ENCODE measurements at places on chromosomes 1 and 21.

DNA sequence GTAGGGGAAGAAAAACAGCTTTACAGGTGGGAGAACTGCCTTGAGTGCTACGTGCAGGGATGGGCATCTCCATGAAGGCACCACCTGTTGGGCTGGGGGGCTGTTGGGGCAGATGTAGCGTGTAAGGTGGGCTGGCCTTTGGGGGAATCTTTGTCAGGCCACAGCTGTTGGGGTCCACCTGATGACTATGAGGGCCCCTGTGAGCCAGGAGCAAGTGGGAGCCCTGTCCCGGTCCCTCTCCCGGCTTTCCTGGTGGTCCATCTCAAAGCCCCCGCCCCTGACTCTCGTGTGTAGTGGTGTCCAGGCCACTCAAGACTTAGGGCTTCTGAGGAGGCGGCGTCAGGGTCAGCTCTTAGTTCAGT lies 13.5 kb downstream of the SLC37A1 start:
- no peak for DNase-seq

- no peak for DNase-seq
Observed at GRCh38 chr1:115306146-115306545, 31.9 kb downstream of the NGF start.

DNA sequence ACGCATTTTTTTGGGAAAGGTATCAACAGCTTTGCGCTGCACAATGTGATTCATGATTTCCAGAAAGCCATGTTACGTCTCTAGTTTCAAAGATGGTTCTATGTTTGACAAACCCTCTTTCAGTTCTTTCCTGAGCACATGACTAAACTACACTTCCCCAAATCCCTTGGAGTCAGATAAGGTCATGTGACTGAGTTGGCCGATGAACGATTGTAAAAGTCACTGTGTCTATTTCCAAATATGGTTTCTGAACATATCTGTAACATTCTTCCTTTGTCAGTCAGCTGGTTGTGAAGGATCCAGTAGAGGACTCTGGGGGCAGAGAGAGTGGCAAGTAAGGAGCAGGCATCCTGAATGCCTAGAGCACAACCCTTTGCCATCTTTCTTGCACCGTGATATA lies 35.4 kb downstream of the TMPRSS15 start:
- no peak for DNase-seq

DNA sequence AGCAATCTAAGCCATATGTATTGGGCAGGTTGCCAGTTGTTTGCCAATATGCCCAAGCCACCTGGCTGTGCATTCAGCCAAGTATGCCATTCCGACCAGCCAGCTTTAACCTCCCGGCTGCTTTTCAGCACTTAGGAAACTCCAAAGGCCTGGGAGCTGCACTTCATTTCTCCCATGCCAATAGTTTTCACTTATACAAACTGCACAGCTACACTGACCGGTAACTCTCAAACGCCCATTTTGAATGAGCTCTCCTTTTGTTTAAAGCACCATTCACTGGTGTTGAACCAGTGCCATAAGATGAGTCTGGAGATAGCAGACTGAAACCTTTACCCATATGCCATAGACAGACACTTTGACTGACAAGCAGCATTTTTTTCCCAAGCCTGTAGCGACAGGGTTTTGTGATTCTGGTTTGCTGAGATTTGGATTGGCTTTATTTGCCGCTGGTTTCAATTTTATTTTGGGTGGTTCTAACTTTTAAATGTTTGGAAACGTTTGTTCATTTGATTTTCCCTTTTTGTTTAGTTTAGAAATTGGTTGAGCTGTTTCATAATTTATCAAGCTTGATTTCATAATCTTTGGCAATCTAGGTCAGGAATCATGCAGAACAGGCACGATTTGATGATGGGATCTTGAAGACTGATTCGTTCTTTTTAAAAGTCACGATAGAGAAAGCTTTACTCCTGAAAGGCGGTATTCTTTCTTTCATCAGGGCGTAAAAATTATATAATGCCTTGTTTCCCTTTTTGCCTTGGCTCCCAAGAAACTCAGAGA lies 144.6 kb downstream of the NFIA start:
- DNase-seq = peak; percentile 87

DNA sequence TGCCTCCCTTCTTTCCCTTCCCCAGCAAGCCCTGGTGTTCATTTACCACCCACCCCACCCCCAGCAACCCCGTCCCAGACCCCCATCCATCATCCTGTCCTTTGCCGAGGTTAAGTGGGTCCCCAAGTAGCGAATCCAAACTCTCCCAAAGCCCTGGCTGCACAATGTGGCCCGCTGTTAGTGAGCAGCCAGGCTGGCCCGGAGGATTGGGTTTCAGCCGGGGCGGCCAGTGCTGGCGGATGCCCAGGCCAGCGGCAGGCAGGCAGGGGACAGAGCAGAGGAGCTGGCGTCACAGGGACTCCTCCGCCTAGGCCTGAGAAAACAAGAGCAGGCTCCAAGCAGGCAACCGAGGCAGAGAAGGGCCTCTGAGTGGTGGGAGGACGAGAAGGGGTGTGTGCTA lies 61.4 kb downstream of the EPHB2 start:
- DNase-seq = no peak

GRCh38 chr1:13732971-13733667 lies 33.1 kb downstream of the PRDM2 start:
- DNase-seq = no peak

GRCh38 chr1:217388522-217389065 lies 242.3 kb downstream of the GPATCH2 start:
- no peak for DNase-seq

DNA sequence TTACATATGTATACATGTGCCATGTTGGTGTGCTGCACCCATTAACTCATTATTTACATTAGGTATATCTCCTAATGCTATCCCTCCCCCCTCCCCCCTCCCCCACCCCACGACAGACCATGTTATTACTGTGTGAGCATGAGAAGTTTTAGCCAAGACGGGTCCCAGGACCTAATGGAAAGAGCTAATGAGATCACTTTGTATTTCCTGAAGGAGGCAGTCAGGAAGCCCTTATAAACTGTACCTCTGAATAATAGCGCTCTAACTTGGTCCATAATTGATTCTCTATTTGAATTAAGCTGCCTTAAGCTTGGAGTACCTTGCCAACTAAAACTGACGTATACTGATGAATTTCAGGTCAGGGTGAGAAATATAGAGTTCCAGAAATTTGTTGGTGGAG lies 4.1 kb upstream of the NEGR1 start:
- no peak for DNase-seq

DNA sequence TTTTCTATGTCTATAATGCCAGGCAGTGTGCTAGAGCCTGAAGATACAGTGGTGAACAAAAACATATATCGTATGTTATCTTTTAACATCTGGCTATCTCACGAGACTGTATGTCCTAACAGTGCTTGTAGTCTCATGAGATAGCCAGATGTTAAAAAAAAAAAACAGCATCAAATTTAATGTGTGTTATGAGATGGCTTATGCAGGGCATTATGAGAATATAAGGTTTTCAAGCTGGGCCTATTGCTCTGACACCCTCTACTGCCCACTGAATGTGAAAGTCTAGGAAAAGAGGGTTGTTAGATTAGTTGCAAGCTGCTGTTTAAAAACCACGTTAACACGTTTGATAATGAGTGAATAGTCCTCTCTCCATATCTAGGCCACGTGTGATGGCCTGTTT lies 109.8 kb downstream of the CACHD1 start:
- no peak for DNase-seq

DNA sequence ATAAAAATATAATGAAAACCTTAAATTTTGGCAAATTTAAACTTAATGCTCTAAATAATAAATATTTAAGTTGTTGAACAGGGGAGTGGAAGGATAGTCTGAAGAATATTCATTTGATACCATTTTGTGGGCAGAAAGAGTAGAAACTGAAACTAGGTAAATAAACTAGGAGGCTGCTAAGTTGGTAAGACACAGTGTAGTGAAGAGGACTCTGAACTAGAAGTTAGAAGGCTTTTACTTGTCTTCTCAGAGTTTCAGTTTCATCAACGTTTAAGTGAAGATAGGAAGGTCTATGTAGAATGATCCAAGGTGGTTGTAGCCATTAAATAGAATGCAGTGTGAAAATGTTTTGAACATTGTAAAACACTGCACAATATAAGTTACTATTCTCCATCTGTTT lies 516.9 kb downstream of the AMY1C start:
- DNase-seq = no peak

- DNase-seq = peak; percentile 74
Observed at GRCh38 chr1:167273027-167273800, 52.5 kb downstream of the POU2F1 start.

- DNase-seq = no peak
Observed at GRCh38 chr1:3850857-3851256, 6.2 kb downstream of the CEP104 start.

GRCh38 chr1:70504176-70504820 lies 93.2 kb downstream of the CTH start:
- peak; percentile 37 for DNase-seq

- DNase-seq = no peak
Observed at GRCh38 chr1:14182856-14183255, 415.6 kb upstream of the KAZN start.

GRCh38 chr21:28928578-28929420 lies 63.9 kb downstream of the LTN1 start:
- no peak for DNase-seq

DNA sequence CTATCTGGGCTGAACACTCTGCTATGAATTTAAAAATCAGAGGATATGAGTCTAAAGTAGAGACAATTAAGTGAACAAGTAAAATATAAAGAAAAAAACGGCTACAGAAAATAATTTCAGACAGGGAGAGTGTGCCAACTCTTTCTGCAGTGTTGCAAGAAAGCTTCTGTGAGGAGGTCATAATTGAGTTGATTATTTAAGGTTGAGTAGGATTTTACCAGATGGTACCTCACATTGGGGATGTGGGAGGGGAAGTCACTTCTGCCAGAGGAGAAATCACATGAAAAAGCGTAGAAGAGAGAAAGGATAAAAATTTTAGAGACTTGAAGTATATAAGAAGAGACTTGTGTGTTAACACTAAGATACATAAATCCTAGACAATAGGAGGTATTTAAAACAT lies 238.0 kb upstream of the NCAM2 start:
- DNase-seq = peak; percentile 88

DNA sequence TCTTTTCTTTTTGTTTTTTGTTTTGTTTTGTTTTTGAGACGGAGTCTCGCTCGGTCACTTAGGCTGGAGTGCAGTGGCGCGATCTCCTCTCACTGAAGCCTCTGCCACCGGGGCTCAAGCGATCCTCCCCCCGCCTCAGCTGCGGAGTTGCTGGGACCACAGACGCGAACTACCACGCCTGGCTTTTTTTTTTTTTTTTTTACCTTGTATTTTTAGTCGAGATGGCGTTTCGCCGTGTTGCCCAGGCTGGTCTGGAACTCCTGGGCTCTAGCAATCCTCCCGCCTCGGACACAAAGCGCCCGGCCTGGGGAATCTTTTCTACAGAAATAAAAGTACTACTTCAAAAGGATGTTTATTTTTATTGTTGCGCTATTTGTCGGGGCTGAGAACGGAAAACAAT lies 1.1 kb upstream of the SETDB1 start:
- no peak for DNase-seq

DNA sequence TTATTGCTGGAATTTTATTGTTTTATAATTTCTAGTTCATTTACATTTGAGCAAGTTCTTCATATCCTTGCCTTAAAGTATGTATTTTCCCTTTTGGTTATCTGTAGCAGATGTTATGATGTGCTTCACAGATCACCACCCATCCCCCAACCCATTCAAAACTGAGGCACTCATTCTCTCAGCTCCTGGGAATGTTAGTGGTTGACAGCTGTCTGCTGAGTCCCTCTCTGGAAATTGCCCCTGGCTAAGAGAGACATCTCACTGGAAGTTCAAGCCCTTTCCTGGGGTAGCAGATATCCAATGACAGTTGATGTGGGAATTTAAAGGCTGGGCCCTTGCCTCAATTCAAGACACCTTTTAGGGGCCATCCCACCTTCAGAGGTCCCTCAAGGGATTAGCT lies 4.3 kb upstream of the DPYD start:
- DNase-seq = no peak

GRCh38 chr1:115168026-115168425 lies 78.7 kb upstream of the TSPAN2 start:
- no peak for DNase-seq

- no peak for DNase-seq
Observed at GRCh38 chr1:22506130-22506692, 54.6 kb downstream of the ZBTB40 start.

DNA sequence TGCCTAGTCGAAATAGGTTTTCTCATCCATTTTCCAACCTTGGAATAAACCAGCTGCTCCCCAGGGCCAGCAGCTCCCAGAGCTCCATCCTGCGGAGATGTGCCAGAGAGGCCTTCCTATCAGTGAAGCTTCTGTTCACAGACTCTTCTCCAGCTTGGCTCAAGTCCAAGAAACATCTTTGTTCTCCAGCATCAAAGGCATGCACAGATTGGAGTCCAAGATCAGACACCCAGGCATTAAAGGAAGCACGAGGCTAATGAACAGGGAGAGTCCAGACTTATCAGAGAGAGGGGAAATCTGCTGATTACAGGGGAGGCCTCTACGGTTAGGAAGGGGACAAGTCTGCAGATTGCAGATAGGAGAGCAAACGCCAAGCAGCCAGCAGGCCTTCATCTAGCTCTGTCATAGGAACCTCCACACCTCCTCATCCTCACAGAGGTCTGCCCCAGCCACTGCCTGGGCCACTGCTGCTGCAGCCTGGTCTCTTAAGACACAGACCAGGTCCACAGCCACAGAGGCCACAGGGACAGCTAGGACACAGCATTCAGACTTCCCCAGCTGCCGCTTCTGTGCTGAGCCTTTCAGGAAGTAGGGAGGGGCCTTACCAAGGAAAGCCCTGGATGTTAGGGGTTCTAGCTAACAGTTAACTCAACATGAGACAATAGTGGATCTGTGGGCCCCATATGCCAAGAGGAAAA lies 3.4 kb downstream of the PRR9 start:
- DNase-seq = peak; percentile 3

- DNase-seq = no peak
Observed at GRCh38 chr21:37372951-37373350, 6.4 kb downstream of the DYRK1A start.

- DNase-seq = no peak
Observed at GRCh38 chr1:212700223-212700891, 717 bp upstream of the BATF3 start.

- DNase-seq = no peak
Observed at GRCh38 chr1:200891774-200892157, 2.9 kb upstream of the INAVA start.

DNA sequence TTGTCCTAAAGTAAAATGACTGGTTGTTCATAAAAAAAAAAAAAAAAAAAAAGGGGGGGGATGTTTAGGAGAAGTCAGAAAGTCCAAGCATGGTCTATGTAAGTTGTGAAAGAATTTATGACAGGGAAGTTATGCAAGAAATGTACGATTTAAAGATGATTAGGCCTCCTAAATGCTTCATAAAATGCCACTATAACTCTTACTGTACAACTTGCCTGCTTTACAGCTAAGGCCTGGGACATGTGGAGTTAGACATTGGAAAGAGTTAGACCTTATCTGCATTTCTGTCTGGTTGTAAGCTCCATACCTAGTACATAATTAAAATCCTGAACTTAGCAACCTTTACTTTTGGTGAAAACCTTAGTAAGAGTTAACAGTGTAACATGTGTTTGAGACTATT lies 150.0 kb downstream of the TPR start:
- no peak for DNase-seq

GRCh38 chr1:74504125-74504932 lies 8.1 kb downstream of the LRRC53 start:
- peak; percentile 75 for DNase-seq
